ENCODE measurements at places on chromosomes 7 and 10.

- DNase-seq = no peak
Measured at GRCh38 chr10:132370426-132371340, 26.3 kb upstream of the PWWP2B start.

GRCh38 chr7:152636441-152636840 lies 39.5 kb downstream of the XRCC2 start:
- no peak for DNase-seq

DNA sequence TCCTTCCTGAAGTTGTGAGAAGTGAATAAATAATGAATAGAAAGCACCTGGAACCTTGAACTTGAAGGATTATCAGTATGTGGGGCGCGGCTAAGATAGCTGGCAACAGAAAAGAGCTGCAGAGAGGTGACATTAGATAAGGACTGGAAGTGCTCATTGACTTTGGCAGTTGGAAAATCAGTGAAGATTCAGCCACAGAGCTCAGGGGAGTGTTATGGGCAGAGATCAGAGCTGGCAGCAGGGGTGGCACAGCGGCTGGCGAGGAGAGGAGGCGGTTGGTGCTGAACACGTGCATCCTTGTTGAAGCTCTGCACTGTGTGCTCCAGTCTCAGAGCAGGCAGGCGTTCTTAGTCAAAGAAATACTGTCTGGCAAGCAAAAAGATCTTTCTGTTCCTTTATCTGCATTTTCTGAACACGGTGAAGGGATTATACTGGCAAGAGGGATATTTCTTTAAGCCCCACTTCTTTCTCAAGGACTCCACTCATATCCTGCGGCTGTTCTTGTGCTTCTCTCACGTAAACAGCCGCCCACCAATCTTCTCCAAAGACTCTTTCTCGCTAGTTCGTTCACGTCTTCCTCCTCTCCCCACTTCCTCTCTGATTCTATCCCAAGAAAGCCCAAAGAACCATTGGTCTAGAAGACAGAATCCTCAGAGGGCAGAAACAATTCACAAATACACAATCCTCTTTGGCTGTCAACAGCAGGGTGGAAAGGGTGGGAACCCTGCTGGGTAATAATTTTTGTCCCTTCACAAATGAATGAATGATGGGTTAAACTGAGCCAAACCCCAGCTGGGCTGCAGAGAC lies 38.6 kb upstream of the ADD3 start:
- no peak for DNase-seq

GRCh38 chr7:37901890-37902524 lies 14.6 kb downstream of the SFRP4 start:
- DNase-seq = no peak

- DNase-seq = no peak
Measured at GRCh38 chr7:158633055-158633956, 45.7 kb upstream of the PTPRN2 start.

- DNase-seq = no peak
Measured at GRCh38 chr10:93576888-93577287, 10.4 kb downstream of the FFAR4 start.

- no peak for DNase-seq
Measured at GRCh38 chr7:16889851-16890415, 8.2 kb upstream of the AGR3 start.

DNA sequence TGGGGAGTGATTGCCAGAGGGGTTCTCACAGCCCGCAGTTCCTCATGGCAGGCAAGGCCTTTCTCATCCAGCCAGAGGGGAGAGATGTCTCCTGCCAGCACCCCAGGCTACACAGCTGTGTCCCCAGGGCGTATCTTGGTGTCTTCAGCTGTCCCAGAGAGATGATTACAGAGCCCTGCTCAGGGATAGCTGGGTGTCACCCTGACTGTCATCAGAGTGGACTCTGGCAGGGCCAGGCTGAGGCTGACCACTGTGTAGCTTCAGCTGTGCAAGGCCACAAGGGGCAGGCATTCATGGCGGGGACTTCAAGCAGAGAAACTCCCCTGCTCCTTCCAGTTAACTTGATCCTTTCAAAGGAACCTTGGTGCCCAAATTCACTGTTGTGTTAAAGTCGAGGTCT lies 124.2 kb downstream of the RGS10 start:
- no peak for DNase-seq

- no peak for DNase-seq
Measured at GRCh38 chr10:110363572-110364411, 59.1 kb upstream of the SMNDC1 start.

GRCh38 chr7:5696346-5697110 lies 84.9 kb downstream of the RNF216 start:
- DNase-seq = no peak

- DNase-seq = no peak
Measured at GRCh38 chr10:71347587-71348395, 28.7 kb downstream of the SLC29A3 start.

GRCh38 chr7:47088329-47089067 lies 493.4 kb downstream of the TNS3 start:
- no peak for DNase-seq

DNA sequence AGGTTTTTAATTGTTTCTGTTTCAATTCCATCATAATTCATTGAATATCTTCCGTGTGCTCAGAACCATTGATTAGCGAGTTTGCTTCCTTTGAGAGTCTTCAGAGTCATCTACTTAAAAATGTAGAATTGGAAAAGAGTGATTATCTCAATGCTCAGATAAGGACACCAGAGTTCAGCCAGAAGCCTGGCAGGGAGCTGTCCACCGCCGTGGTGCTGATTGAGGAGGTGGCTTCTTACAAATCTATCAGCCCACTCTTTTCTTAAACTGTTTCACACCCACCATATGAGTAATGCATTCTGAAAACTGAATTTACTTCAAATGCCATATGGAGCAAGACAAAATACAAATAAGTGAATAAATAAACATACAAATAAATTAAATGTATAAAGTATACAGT lies 79.3 kb downstream of the INSYN2A start:
- DNase-seq = peak; percentile 15

DNA sequence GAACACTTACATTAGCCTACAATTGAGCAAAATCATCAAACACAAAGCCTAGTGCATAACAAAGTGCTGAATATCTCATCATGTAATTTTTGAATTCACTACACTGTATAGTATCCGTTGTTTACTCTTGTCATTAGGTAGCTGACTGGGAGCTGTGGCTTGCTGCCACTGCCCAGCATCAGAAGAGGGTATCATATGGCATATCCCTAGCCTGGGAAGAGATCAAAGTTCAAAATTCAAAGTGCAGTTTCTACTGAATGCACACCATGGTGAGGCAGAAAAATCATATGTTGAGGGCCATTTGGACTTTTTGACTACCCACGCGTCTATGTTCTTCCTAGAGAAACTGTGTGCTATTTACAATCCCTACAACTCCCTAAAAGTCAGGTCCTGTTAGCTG lies 7.5 kb upstream of the ZC3HAV1 start:
- no peak for DNase-seq

- no peak for DNase-seq
Measured at GRCh38 chr7:1667566-1668395, 2.3 kb upstream of the ELFN1 start.

DNA sequence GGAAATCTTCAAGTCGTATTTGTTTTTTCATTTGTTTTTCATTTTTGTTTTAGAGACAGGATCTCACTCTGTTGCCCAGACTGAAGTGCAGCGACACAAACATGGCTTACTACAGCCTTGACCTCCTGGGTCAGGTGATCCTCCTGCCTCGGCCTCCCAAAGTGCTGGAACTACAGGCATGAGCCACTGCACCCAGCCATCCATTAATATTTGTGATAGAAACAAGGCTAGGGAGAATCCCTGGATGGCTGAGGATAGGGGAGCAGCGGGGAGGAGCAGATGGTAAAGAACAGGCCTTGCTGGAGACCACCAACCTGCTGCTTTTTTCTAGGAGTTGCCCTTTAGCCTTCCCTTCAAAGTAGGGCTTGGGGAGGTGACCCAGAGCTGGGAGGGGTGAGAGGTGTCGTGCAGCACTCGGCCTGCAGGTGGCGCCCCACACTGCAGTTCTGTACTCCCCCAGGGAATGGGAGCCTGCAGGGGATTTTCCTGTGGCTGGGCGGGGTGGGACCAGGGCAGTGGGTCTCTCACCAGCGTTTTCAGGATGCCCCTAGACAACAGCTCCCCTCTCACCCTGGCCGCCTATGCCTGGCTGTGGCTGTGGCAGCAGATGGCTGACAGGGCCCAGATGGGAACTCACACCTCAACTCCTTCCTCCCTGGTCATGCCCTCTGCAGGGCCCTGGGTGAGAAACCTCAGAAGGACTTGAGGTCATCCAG lies 12.6 kb upstream of the CDH23 start:
- DNase-seq = peak; percentile 57

GRCh38 chr10:36344240-36345174 lies 702.4 kb upstream of the FZD8 start:
- no peak for DNase-seq

DNA sequence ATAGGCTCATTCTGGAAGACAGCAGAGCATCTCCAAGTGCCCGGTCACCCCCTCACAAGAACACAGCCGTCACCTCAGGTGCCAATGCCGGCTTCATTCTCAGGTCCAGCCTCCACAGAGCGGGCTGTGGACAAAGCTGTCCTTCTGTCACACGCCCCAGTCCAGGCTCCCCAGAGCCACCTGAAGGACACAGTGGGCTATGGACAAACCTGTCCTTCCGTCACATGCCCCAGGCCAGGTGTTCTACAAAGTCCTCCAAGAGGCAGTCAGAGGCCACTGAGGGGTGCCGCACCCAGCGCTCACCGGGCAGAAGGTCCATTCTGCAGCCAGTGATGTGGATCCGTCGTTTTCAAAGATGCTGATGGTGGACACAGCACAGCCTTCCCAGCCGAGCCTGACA lies 173.2 kb upstream of the PPP2R2D start:
- no peak for DNase-seq

DNA sequence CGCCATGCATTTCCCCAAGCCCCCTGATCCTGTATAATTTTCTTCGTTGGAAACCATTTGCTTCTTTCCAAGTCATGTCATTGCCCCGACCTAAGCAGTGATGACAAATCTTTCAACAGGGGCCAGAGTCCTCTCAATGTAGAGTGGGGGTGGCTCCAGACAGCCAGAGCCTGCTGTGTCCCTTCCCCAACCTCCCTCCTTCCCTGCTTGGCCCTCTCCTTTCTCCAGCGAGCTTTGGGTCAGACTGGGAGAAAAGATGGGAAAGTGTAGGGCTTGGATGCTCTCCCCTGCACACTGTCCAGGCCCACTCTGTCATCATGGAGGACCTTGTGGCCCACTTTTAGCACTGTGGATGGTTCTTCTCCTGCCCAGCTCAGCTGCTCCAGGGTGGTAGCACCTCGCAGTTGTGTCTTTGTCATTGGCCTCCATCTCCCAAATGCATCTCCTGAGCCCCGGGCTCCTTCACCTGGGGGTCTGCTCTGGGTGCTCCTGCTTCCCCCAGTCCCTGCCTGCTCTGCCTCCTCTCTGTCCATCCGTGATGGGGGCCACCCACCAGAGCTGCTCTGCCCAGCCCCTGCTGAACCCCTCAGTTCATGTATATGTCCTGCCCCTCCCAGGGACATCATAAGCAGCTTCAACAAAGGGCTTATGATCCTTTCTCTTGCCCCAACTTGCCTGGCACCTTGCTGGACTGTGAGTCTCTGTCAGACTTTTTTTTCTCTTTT lies 37.5 kb downstream of the BTBD16 start:
- no peak for DNase-seq

DNA sequence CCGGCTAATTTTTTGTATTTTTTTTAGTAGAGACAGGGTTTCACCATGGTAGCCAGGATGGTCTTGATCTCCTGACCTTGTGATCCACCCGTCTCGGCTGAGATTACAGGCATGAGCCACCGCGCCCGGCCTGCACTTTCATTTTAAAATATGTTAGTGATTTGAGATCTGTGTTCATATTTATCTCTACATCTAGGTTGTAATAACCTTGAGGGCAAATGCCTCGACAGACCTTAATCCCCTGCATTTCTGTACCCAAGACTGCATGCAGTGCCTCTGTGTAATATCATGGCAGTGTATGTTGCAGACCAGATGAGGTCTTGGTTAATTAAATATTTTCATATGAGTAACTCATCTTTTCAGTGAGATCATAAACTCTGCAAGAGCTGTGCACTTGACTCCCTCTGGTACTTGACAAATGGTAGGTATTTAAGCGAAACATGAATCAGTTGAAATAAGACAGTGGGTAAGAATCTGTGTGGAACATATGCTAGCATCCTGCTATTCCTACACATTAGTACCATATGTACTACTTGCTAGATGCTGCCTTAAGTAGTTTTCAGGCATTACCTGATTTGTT lies 673.9 kb upstream of the ANKRD30A start:
- no peak for DNase-seq

GRCh38 chr7:86790383-86790782 lies 146.7 kb downstream of the GRM3 start:
- no peak for DNase-seq

- no peak for DNase-seq
Measured at GRCh38 chr10:30782157-30782536, 152.6 kb upstream of the LYZL2 start.

DNA sequence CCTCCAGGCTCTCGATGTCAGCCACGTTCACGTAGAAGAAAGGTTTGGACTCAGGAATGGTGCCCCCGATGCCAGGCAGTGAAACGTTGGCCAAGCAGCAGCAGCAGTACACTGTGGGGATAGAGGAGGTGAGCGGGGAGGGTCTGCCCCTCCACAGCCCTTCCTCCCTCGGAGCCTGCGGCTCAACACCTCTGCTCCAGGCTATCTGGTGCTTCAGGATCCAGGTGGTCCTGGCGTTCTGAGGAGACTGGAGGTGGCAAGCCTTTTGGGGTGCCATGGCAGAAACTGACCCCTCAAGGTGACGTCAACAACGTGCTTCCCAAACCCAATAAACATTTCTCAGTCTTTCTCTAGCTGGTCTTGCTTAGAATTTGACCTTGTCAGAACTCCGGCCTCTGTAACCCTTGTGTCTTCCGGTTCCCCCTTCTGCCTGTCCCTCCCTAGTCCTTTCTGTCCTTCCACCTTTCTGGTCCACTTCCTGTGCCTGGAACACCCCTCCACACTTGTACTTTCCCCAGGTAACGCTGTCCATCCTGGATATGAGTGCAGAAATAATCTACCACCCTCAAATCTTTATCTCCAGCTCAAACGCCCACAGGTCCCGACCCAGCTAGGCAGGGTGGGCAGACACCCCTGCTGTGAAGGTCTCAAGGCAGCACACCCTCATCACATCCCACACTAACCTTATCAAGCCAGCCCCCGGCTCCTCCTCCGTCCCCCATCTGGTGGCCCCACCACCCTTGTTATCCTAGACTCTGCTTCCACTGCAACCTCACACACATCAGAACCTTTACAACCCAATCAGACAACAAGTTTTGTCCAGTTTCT lies 36.5 kb downstream of the DENND11 start:
- DNase-seq = no peak

DNA sequence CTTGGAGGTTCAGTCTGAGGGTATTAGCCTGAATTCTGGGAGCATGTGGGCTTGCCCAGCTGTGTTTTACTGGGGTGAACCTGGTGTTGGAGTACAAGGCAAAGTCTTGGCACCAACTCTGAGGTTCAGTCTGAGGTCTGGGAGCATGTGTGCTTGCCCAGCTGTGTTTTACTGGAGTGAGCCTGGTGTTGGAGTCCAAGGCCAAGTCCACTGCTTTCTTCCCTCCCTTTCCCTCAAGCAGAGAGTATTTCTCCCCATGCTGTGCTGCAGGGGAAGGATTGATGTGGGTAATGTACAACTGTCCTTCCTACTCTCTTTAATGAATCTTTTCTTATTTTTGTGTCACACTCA lies 236.1 kb downstream of the NXPH1 start:
- DNase-seq = no peak

- DNase-seq = no peak
Measured at GRCh38 chr10:79353726-79354125, 6.5 kb downstream of the PPIF start.

- no peak for DNase-seq
Measured at GRCh38 chr7:80478683-80479082, 33.2 kb downstream of the GNAT3 start.

All from activated T-helper 1 cell treated with anti-CD3 and anti-CD28 coated beads, Interleukin-12 subunit alpha, Interleukin-12 subunit beta, Interleukin-2, Interleukin-4 antibody, amounts not matched to agents 30 ng/mL and 10 ng/mL and 1 ng/mL, durations not matched to agents 14 hours and 24 hours and 36 hours (primary cell).